ENCODE measurements at places on chromosomes 5 and 9.
A peak's percentile ranks its signal among the peaks of the same experiment; 100 is the strongest.

GRCh38 chr5:59542851-59543820 is 350.4 kb downstream of the PDE4D start:
- DNase-seq: peak; percentile 51

GRCh38 chr9:94693485-94694204 is 32.9 kb upstream of the AOPEP start:
- DNase-seq: no peak

GRCh38 chr5:7396713-7397454 is 946 bp downstream of the ADCY2 start:
- no peak for DNase-seq

DNA sequence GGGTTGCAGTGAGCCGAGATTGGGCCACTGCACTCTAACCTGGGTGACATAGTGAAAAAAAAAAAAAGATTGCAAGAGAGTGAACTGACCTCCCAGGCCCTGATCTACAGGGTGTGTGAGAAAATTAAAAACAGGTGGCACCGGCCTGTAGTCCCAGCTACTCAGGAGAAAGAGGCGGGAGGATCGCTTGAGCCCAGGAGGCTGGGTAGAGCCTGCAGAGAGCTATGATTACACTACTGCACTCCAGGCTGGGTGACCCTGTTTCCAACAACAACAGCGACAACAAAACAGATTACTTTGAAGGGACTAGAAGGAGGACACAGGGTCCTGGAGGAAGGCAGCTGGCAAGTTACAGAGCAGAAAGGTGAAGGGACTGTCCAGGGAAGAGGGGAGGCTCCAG is 42.2 kb upstream of the FABP6 start:
- DNase-seq: no peak

GRCh38 chr5:89827359-89827758 is 582.2 kb downstream of the CETN3 start:
- DNase-seq: no peak

DNA sequence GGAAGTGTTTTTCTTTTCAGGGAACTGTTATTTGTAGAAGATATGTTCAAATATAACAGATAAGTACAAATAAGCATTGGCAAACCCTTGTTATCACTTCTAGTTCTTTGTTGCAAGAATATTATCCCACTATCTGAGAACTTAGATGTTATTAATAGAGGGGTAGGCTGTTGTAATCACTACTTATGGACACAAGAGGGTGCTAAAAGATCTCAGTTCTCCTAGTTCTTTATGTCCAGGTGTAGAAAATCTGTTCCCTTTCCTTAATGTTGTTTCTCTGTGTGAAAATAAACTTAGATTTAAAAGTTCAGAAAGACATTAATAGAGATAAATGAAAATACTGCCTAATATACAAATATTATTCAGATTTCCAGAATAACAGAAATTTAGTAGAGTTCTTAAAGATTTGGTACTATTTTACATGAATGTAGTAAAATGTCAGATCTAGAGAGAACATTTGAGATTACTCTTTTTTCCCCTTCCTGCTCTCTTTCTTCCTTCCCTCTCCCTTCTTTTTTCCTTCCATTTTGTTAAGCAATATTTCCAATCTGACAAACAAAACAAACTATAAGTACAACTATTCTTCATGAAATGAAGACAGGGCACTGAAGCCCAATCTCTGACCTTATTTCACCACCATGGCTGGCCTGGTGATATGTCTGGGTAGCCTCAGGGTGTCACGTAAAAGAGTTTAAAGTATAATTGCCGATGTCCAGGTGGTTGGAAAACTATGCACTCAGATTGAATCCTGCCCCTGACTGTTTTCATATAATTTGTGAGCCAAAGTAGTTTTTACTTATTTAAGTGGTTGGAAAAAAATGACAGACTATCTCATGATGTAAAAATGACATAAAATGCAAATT is 43.6 kb upstream of the C5orf46 start:
- peak; percentile 60 for DNase-seq

GRCh38 chr5:91257301-91257700 is 125.8 kb downstream of the ARRDC3 start:
- DNase-seq: no peak

Data from cardiac fibroblast (primary cell).